ENCODE measurements at places on chromosomes 7 and 10.

DNA sequence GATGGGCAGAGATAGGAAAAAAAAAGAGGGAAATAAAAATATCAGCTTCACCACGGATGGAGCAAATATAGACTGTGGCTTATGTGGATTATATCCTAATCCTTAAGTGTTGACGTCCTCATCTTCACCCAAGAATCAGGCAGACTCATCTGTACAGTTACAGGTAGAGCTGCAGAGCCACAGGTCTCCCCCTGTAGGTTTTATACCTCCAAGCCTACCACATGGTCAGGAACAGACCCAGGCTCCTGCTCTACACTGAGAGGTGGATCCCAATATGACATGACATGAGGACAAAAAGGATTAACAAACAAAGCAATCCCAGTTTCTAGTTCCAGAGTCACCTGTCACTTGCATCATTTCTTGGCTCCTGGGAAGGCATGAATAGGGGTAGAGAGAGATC, 400.8 kb downstream of the SEMA3D start:
- DNase-seq, result no peak

DNA sequence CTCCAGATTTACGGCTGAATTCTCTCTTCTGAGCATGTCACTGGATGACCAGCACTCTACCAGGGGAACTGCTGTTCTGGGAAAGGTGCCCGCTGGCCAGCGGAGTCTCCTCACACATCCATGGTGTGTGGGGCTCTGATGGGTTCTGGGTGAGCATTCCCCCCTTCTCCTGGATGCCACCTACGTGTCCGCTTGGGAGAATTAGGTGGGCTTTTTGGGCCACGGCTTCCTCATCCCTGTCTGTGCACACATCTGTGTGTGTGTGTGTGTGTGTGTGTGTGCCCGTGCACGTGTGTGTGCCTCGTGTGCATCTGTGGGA, 163.0 kb downstream of the DNAJB6 start:
- DNase-seq, result no peak

- DNase-seq, result no peak
Observed at GRCh38 chr10:96850825-96851224, 18.7 kb downstream of the LCOR start.

GRCh38 chr7:19552576-19552975, 156.3 kb downstream of the POLR1F start:
- no peak for DNase-seq

DNA sequence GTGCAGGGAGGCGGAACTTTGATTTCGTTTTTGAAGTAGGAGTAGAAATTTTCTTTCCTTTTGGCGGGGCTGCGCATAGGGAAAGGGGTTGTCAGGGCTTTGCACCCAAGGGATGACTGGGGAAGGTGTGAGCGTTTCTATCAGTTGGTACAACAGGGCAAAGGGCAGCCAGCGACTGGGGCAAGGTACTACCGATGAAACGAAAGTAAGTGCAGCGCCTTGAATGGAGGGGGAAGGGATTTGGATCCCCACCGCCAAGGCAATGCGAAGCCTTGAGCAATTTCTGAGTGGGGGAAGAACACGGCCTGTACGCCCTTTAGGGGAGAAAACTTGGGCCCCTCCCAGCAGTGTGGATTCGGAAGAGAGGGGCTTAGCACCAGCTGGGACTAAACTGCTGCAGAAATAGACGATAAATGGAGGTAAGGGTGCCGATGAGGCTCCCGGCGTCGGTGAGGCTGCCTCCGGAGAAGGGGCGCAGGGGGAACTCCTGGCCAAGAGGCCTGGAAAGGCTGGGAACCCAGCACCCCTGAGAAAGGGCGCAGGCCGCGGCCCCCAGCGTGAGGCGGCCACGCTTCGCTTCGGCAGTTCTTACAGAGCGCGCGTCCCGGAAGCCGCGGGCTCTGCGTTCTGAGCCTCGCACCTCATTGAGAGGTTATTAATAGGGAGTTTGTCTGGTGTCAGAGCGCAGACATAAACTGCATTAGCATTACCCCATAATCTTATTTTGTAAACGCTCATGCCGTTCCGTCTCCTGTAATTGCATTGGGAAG, 10.0 kb upstream of the TLX1 start:
- no peak for DNase-seq

DNA sequence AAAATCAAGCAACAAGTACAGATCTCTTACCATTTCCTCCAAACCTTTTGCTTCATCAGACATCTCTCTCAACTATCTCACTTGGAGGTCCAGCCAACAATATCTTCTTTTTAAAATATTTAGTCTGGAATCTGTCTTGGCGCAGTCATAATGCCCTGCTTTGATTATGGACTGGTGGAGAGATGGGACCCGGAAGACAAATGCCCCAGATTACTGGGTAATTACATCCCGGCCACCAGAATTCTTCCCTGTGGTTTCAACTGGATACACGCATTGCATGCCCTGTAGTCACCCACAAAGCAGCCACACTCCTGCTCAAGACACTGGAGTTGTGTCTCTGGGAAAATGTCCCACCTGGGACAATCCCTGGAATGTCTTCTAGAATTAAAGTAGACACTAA, 65.5 kb downstream of the BPGM start:
- no peak for DNase-seq

GRCh38 chr10:98038288-98038687, 7.9 kb upstream of the CRTAC1 start:
- no peak for DNase-seq

DNA sequence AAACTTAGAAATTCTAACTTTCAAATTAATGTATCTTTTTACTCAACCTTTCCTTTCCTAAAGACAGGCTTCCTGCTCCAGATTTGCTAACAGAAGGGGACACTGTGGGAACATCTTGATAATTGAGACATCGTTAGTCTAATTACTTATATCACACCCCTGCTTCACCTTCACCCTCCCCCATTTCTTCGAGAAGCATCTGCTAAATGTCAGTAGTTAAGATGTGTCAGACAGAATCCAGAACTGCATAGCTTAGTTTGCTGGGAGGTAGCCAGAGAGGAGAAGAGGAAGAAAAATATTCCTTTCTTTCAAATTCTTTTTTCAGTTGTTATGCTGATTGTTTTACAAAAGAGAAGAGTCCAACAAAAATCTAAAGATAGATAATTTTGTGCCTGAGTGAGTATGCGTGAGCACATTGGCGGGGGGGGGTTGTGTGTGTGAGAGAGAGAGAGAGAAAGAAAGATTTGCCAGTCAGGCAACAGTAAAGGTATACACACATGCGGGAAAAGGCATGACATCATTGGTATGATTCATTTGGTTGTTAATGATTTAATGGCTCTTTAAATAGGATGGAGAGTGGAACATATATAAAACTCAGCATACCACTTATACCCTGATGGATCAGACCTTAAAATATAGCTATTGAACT, 192.4 kb downstream of the PTN start:
- DNase-seq, result no peak

GRCh38 chr7:50513166-50513871, 51.9 kb downstream of the DDC start:
- no peak for DNase-seq

DNA sequence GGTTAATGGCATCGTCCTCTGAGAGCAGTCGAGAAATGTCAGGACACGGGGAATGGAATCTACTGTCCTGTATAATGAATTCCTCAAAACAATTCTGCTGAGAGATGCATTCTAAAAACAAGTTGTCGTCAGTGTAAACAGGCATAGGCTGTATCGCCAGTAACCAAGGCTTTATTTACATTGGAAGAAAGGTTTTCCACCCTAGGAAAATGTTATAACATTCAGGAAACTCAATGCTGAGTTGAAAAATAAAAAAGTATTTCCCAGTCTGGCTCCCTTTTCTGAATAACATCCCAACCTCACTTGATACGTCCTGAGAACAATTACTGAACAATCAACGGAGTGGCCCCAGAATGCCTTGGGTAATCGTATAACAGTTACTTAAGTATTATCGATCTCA, 79.6 kb upstream of the UCN3 start:
- no peak for DNase-seq

DNA sequence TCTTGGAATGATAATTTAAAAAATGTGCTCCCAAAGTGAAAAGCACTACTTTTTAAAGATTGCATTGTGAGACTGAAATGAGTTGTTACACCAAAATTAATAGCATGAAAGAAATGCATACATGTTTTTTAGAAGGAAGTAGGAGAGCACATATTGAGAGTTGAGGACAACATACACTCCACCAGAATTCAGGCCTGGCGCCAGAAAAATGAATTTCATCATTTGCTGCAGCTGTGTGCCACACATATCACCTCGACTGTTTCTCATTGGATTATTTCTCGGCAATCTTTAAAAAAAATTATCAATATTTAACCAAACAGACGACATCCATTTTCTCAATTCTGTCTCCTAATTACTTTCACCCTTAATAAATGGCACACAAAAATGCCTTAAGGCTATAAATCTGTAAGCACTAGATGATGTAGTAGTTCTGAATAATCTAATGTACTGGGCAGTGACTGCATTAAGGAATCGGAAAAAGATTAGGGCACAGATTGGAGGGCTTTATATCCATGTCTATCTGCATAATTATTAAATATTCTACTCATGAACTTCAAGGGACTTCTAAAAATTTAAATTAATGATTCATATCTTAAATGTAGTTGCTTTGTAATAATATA, 590.4 kb downstream of the NXPH1 start:
- no peak for DNase-seq

DNA sequence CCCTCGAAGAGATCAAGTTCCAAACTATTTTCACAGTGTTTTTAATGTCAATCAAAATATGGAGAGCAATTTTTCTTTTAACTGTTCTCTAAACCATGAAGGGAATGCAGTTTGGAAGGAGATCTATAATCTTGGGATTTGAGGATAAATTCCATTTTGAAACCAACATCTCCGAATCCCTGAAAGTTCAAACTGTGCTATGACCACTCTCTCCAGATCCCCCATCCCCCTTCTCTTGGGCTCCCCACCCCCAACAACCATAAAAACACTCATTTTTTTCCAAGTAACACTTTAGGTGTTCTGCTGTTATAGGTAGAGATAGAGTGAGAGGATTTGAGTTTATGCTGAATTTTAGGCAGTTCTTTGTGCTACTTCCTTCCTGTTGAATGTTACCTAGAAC, 1.7 kb downstream of the CALD1 start:
- no peak for DNase-seq
